ENCODE measurements at places on chromosomes 11 and 22.

DNA sequence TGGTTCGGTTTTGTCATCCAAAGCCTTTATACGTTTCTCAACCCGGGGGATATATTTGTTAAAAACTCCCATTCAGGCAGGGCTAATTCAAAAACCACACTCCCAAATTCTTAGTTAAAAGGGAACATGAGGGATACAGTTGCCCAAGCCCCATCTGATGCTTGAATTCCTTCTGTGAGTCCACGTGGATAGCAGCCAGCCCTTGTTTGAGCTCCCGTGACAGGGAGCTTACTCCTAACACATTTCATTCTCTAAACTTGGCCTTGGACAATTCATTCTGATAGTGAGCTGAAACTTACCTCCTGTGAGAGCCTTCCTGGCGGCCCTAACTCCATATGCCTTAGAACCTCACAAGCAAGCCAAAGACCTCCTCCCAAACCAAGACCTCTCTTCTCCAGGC, 357.5 kb downstream of the TENM4 start:
- no peak for DNase-seq

DNA sequence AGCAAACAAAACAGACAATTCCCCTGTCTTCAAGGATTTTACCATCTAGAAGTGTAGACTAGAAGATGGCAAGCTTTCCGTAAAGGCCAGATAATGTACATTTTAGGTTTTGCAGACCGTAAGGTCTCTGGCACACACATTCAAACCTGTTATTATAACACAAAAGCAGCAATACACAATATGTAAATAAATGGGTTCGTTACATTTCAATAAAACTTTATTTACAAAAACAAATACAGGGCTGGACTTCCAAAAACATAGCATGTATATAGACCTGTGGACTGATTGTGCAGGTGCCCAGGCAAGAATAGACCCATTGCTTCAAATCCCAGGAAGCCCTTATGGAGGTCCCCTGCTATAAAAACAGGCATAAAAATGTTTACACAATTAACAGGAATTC, 27.1 kb upstream of the MS4A6A start:
- no peak for DNase-seq

GRCh38 chr22:40547729-40548143, 88.8 kb downstream of the MRTFA start:
- DNase-seq: no peak

GRCh38 chr22:26097840-26098239, 71.4 kb upstream of the SEZ6L start:
- no peak for DNase-seq

DNA sequence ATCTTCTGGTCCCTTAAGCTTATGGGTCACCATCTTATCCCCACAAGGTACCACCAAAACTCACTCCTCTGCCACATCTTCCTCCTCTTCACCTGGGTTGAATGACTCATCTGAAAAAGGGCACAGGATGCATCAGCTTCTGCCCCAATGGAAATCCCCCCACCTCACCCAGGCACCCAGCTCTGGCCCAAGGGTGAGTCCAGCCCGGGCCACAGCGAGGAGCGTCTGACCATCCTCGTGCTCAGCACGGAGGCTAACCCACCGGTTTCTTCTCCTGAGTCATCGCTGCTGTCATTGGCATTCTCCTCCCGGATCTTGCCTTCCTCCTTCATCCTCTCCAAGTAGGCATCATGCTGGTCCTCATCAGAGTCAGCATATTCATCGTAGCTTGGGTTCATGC, 5.3 kb upstream of the TNKS1BP1 start:
- DNase-seq: no peak
